ENCODE measurements at places on chromosomes 13 and 19.

DNA sequence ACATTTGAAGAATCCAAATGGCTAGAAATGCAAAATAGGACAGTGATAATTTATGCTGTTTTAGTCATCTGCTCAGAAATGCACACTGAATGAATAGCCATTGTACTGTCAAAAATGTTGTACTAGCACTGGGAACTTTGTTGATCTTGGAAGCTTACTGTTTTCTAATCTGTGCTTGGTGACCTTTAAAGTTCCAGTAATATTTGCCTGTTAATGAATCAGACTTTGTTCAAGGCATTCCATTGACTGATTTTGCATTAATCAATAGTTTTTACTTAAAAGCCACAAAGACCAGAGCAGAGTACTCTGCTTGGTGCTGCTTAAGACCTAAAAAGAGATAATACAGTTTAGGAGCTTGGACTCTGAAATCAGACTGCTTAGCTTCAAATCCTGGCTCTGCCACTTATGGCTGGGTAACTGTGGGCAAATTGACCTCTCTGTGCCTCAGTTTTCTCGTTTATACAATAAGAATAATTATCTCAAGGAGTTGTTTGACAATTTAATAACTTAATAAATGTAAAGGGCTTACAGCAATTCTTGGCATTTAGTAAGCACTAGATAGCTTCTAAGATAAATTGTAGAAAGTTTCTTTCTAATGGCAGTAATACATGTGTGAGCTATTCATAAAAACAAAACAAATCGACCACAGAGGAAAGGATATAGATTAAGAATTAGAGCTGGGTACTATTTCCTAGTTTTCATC lies 4.6 kb upstream of the SLAIN1 start:
- DNase-seq, result no peak

- DNase-seq, result no peak
Observed at GRCh38 chr19:16417660-16418596, 53.8 kb downstream of the EPS15L1 start.

- DNase-seq, result no peak
Observed at GRCh38 chr19:51084505-51084904, 1.8 kb upstream of the KLK14 start.

DNA sequence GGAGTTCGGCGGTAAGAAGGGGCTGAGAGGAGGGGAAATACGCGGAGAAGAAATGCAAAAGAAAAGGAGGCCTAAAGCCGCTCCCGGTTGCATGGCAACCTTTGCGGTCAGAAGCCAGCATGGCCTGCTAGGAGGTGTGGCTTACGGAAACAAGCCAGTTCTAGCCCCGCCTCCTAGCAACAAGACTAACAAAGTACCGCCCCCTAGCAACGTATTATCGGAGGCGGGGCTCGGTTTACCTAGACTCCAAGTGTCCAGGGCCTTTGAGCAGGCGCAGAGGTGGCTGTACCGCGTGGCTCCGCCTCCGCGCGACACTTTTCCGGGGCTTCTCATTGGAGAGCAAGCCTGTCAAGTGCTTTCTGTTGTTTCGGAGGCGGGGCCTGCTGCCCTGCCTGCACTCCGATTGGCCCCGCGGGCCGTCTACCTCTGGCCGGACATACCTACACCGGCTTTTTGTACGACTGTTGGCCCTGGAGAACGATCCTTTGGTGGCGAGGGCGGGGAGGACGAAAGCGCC lies 339 bp upstream of the CYTH2 start:
- DNase-seq, result peak; percentile 100

DNA sequence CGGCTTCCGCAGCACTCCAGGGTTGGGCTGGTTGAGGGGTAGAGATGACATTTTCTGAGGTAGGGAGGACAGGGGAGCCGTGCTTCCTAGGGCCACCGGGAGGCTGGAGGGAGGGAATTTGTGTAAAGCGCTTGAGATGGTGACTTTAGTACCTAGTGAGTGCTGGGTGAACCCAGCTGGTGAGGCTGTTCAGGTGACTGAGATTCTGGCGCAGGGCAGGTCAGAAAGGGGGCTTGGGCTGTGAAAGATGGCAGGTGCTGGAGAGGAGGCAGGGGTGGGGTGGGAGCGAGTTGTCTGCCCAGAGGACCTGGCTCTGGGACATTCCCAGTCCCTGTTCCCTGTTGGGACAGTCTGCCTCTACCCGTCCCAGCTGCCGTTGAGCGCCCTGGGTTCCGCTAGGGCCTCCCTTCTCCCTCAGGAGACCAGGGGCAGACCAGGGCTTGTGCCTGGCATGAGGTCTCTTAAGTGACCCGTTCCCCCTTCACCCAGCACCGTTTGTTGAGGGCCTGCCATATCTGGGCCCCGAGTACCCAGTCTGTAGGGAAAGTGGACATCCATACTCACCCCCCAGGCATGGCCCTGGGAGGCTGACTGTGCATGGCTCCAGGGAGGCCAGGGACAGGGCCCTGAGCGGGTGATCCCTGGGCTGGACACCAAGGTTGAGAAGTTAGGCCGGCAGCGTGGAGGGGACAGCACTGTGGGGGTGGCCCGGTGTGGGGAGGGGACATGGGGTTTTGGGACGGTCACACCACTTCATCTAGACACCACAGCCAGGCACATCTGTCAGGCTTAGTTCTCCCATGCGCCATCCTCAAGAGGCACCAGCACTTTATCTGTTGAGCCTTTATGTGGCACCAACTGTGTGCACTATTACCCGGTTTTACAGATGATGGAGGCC lies 5.0 kb downstream of the PTOV1 start:
- DNase-seq, result no peak

DNA sequence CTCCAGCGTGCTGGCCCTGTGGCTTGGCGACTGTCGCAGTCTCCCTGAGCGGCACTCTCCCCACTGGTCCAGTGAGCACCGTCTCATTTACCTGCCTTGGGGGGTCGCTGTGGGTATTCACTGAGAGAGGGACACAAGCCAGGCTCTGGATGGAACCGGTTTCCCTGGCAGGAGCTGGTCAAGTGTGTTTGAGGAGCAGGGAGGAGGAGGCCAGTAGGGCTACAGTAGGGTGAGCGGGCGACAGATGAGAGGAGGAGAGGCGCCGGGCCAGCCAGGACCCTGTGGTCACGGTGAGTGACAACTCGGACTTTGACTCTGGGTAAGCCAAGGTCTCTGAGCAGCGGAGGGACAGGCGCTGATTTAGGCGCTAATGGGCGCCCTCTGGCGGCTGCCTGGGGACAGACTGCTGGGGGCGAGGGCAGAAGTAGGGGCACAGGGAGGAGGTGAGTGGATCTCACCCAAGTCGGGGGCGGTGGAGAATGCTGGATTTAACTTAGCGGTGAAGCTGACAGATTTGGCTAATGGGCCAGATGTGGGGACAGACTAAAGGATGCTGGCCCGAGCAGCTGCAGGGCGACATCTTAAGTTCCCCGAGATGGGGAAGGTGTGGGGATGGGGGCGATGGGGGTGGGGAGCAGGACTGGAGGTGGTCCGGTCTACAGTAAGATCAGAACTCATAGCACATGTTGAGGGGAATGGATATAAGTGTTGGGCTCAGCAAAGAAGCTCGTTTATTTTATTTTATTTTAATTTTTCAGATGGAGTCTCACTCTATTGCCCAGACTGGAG lies 4.7 kb upstream of the PRMT1 start:
- peak; percentile 67 for DNase-seq

- peak; percentile 67 for DNase-seq
Observed at GRCh38 chr19:3075605-3076431, 13.5 kb upstream of the TLE5 start.

GRCh38 chr13:100115693-100116254 lies 26.9 kb downstream of the PCCA start:
- DNase-seq, result no peak

DNA sequence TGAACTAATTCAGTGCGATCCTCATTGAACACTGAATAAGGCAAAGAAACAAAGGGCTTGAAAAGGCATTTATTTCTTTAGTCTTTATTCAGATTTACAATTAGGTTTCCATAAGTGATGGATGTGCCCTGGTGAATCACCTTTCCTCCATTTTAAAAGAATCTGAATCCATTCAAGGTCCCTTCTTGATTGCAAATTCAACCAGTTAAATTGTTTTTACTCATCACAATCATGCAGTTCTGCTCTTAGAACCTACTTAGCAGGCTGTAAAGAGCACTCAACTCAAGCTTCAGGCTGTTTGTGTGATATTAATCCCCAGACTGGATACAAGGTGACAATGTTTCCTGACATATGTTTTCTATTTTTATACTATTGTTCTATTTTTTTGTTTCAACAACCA lies 321.0 kb downstream of the TBC1D4 start:
- DNase-seq, result no peak

DNA sequence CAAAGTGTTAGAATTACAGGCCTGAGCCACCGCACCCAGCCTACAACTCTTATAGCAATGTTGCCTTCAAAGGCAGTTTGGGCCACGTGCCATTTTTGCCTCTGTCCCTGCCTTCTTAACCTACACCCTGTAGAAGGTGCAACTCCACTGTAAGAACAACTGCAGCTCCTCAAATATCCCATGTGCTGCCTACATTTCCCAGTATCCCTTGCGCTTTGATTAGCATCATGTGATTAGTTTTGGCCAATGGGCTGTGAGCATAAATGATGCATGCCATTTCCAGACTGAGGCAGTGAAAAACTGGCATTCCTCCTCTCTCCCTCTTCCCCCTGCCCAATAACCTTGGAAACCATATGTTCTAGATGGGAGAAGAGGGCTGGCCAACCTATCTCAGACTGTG lies 75.2 kb upstream of the MRI1 start:
- DNase-seq, result no peak

DNA sequence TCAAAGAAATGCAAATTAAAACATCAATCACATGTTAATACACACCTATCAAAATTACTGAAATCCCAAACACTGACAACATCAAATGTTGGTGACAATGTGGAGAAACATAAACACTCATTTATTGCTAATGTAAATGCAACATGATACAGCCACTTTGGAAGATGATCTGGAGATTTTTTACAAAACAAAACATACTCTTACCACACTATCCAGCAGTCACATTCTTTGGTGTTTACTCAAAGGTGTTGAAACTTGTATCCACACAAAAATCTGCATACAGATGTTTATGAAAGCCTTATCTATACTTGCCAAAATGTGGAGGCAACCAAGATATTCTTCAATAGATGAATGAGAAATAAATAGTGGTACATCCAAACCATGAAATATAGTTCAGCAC lies 1219.5 kb upstream of the PCDH20 start:
- DNase-seq, result no peak

DNA sequence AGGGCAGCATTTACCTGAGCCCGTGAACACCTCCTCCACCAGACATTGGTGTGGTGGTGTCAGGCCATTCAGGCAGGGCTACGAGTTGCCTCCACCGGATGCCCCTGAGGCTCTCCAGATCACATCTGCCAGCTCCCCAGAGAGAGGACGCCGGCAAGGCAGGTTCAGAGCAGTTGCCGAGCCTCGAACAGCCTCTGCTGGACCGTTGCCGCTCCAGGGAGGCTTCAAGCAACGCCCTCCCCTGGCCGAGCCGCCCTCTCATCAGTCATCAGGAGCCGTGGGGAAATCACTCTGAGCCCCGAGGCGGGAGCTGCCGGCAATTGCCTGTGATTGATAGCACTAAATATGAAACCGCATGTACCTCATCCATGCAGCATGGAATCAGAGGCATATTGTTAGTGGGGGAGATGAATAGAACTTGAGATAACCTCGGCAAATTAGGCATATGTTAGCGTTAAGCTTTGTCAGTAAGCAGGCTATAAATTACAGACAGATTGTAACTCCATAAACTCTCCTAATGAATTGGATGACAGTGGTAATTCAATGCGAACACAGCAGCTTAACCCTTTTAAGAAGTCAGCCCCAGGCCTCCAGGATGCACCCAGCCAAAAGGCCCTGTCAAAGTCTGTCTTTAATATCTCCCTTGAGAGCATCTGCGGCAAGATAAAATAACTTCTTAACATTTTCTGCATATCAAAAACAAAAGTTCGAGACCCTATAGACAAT lies 29.8 kb upstream of the SPACA7 start:
- no peak for DNase-seq

DNA sequence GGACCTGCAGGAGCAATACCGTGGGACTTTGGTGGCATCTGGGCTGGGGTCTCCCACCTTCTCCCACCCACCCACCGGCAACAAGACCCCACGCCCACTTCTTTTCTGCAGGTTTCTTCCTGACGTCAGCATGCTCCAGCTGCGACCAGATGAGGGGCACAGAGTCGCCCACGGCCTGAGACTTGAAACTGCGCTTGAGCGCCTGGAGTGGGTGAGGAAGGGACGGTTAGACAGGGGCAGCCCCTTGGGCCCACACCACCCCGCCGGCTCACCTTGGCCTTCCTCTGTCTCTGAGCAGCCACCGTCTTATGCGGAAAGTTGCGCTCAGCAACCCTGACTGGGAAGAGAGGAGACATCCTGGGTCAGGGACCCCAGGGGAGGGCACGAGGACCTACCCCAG lies 2.2 kb downstream of the GARIN5B start:
- DNase-seq, result no peak

DNA sequence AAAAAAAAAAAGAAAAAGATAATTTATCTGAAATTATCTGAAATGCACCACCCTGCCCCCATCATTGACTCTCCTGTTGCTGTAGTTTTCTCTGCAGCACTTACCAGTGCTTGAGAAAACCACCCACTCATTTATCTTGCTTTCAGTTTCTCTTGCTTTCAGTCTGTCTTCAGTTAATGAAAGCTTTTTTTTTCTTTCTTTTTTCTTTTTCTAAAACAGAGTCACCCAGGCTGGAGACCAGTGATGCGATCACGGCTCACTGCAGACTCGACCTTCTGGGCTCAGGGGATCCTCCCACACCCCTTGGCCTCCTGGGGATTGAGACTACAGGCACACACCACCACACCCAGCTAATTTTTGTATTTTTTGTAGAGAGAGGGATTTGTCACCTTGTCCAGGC lies 4.3 kb upstream of the ACP5 start:
- no peak for DNase-seq

DNA sequence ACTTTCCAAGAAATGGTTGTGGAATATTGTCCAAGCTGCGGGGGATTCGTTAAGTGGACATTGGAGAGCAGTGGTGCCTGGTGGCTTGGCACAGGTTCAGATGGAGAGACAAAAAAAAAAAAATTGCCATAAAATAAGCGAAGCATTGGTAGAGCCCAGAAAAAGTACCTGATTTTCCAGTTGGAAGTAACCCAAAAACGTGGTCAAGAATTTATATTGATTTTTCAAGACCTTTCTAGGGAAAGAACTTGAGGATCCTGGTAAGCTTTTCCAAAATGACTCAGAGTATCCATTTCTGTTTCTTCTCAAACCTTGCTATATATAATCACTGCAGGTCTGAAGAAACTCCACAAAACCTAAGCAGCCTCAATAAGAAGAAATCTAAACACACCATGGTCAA lies 94.6 kb downstream of the ING1 start:
- no peak for DNase-seq

- no peak for DNase-seq
Observed at GRCh38 chr13:57044910-57045309, 95.8 kb upstream of the PRR20A start.

Measured in dorsolateral prefrontal cortex (tissue), 122 donors.